ENCODE measurements at places on chromosomes 12 and 14. TPM values are rescaled to one million over a fixed set of nuclear protein-coding genes. Genes with fewer than 3 reads are reported as not detected.

DNA sequence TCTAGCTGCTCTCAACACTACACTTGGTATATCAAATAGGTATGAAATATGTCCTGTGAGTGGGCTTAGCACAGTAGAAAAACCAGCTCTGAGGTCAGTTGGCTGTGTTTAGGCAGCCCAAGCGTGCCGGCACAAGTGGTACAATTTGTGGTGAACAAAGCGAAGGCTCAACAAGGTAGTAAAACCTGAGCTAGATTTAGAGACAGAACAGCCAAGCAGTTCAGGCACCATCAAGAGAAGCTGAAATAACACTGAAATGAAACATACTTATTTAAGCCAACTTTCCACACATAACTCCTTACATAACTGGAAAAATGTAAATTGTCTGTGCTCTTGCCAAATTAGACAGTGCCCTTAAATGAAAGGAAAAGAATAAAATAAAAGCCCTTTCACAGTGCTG lies 596.8 kb upstream of the FBXO33 start:
- no peaks in the 10 kb centered on the region for H3K4me1 ChIP-seq
- no peak overlapping the region for H3K4me3 ChIP-seq
- no peaks in the 10 kb centered on the region for H3K36me3 ChIP-seq
- H3K27ac ChIP-seq, result no peak overlapping the region

DNA sequence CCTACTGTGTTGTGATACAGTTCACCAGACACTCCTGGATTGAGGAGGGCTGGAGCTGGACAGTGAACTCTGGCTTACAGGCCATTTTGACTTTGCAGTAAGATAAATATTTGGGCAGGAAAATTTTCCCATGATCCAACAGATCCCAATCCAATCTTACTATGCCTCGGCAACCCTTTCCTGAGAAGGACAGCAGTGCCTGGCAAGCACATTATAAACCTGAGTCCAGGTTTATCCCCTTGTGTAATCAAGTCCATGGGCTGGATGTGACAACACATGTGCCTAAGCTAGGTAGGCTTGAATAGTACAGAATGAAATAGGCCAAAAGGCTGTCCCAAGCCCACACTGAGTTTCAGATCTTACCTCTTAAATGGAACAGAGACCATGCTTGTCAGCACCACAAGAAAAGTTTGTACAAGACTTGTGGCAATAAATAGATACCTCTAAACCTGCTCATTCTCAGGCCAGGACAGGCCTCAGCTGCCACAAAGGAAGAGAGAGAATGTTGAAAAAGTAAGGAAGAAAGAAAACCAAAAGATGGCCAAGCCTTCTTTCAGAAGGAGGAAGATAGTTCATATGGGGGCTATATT lies 34.9 kb downstream of the CREBL2 start:
- no peaks in the 10 kb centered on the region for H3K27me3 ChIP-seq
- no peak overlapping the region for H3K4me3 ChIP-seq
- no peak overlapping the region for H3K27ac ChIP-seq
- H3K36me3 ChIP-seq, result no peaks in the 10 kb centered on the region

GRCh38 chr12:41556176-41556575 lies 368.1 kb downstream of the PDZRN4 start:
- H3K27ac ChIP-seq, result no peak overlapping the region
- DNase-seq, result no peak

- no peak overlapping the region for H3K27ac ChIP-seq
- no peaks in the 10 kb centered on the region for H3K4me1 ChIP-seq
- H3K27me3 ChIP-seq, result peaks cover 15% of the 10 kb centered on the region
- DNase-seq, result no peak
- no peak overlapping the region for H3K4me3 ChIP-seq
Measured at GRCh38 chr12:113983265-113983664, 17.1 kb upstream of the RBM19 start.

- no peak overlapping the region for H3K27ac ChIP-seq
- H3K4me3 ChIP-seq, result no peak overlapping the region
- no peaks in the 10 kb centered on the region for H3K36me3 ChIP-seq
- H3K4me1 ChIP-seq, result no peaks in the 10 kb centered on the region
- no peak for DNase-seq
- no peaks in the 10 kb centered on the region for H3K27me3 ChIP-seq
Measured at GRCh38 chr12:131106349-131106941, 152.7 kb downstream of the ADGRD1 start.

DNA sequence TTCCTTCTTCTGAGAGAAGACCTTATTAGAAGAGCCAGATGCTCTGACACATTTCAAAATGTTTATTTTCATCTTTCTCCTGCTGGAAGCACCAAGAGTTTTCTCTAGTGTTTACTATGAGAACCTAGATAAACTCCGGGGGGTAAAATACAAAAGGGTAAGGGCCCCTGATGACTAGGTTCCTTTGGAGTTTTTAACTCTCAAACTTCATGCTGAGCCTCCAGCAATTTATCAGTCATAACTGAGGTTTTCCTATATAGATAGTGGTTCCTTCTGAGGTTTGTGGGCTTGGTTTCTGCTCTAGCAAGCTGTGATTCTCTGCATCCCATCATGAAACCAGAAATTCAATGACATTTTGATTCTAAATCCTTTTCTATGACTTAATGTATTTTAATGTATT lies 210.9 kb downstream of the LRFN5 start:
- H3K27me3 ChIP-seq, result no peaks in the 10 kb centered on the region
- no peak overlapping the region for H3K27ac ChIP-seq
- DNase-seq, result no peak
- H3K36me3 ChIP-seq, result no peaks in the 10 kb centered on the region

GRCh38 chr12:96354326-96354725 lies 45.9 kb downstream of the CDK17 start:
- H3K27ac ChIP-seq, result no peak overlapping the region
- H3K27me3 ChIP-seq, result no peaks in the 10 kb centered on the region
- no peaks in the 10 kb centered on the region for H3K36me3 ChIP-seq
- peaks cover 16% of the 10 kb centered on the region for H3K4me1 ChIP-seq
- DNase-seq, result no peak

DNA sequence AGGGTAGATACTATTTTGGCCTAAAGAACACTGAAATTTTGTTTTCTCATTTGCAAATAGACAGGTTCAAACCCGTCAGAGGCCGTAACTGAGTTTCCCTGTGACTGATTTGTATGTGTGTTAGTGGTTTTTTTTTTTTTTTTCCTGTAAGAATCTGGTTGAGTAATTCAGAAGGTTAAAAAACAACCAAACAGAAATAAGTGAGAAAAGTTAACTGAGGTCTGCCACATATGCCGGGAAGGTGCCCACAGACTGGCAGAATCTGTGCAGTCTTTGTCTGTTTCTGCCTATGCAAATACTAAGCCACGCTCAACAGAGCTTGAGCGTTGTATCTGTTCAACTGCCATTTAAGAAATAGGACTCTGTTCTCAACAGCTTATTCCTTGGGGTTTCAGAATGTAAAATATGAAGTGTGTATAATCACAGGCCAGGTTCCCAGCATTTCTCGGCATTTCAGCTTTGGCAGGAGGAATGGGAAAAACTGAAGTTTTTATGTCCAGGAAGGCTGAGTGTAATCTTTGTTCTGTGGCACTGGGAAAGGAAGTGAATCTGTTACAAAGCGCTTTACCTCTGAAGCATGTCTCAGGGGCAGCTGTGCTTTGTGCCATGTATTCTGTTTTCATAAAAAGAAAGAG lies 181.9 kb downstream of the PRKCH start:
- H3K36me3 ChIP-seq, result no peaks in the 10 kb centered on the region
- H3K4me1 ChIP-seq, result no peaks in the 10 kb centered on the region
- no peak for DNase-seq
- no peak overlapping the region for H3K4me3 ChIP-seq
- H3K27me3 ChIP-seq, result no peaks in the 10 kb centered on the region

GRCh38 chr14:34331728-34332623 lies 130.1 kb downstream of the SPTSSA start:
- H3K27ac ChIP-seq, result peak overlapping the region; percentile 71
- H3K4me1 ChIP-seq, result peaks cover 7% of the 10 kb centered on the region
- H3K27me3 ChIP-seq, result no peaks in the 10 kb centered on the region
- DNase-seq, result peak; percentile 86
- no peaks in the 10 kb centered on the region for H3K36me3 ChIP-seq

GRCh38 chr12:113889076-113889475 lies 77.0 kb downstream of the RBM19 start:
- H3K4me1 ChIP-seq, result no peaks in the 10 kb centered on the region
- H3K4me3 ChIP-seq, result no peak overlapping the region
- no peak overlapping the region for H3K27ac ChIP-seq
- H3K36me3 ChIP-seq, result no peaks in the 10 kb centered on the region
- no peaks in the 10 kb centered on the region for H3K27me3 ChIP-seq
- no peak for DNase-seq

Gene BLTP3B
- total RNA-seq, result 44.1 TPM

Gene GALNT16
- total RNA-seq, result 2.6 TPM
